ENCODE measurements at places on chromosomes 6 and 20.

DNA sequence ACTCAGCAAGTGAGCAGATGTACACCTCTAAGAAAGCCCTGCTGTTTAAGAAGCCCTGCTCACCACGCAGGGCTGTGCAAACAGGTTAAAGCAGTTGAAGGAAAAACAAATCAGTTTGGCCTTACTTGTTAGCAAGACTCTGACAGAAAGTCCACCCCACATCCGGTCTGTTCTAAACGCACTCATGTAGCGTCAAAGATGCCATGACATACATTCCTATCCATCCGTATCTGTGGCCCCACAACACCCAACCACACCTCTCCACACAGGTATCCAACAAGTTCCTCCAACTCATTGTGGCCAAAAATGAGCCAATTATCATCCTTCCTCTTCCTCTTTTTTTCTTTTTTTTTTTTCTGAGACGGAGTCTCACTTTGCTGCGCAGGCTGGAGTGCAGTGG, 22.8 kb upstream of the RAB22A start:
- no peak for DNase-seq

DNA sequence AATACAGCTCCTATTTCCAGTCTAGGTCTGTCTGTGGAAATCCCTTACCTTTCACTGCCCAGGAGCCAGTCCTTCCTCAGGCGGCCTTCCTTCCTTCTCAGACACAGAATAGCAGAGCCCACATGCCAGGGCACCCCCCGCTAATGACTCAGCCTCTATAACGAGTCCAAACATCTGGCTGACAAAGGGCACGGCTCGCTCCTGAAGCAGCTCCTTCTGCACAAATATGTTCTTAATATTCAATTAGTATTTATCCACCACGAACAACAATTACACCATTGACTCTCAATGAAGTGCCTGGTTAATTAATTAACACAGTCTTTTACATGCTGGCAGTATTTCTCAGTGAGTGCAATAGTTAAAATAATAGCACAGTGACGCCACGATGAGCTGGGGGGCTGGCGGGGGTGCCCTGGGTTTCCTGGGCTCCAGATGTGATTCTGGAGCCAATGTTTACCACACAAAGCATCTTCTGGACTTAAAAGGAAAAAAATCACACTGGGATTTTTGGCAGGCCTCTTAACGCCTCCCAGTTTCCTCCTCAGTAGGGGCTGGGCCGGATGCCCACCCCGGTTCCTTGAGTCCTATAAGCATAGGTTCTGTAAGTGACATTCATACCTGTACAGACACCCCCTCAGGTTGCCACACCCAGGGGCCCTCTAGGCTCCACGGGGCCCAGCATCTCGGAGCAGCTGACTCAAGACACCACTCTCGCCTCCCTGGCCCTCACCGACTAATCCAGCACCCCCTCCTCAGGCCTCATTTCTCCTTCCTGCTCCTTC, 158.6 kb upstream of the MLN start:
- DNase-seq: no peak

GRCh38 chr6:45369870-45370269, 7.9 kb downstream of the SUPT3H start:
- DNase-seq: no peak

DNA sequence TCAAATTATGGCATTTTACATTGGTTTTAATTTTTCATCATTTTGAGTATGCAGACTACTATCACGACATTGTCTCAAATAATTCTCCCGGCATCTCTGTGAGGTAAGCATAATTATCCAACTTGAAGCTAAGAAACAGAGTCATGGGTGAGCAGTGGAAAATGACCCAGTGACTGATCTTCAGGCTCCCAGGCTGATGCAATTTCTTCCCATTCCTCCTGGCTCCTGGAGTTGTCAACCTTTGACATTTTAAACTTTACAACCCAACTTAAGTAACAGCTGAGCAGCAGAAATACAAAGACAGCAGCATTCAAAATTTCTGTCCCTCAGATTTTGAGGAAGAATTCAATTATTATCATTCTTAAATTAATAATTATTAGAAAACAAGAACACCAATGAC, 13.7 kb upstream of the LAMA4 start:
- no peak for DNase-seq

- no peak for DNase-seq
Measured at GRCh38 chr6:70667256-70667710, 400 bp upstream of the SMAP1 start.

- no peak for DNase-seq
Measured at GRCh38 chr6:168129292-168130167, 50.5 kb upstream of the FRMD1 start.

DNA sequence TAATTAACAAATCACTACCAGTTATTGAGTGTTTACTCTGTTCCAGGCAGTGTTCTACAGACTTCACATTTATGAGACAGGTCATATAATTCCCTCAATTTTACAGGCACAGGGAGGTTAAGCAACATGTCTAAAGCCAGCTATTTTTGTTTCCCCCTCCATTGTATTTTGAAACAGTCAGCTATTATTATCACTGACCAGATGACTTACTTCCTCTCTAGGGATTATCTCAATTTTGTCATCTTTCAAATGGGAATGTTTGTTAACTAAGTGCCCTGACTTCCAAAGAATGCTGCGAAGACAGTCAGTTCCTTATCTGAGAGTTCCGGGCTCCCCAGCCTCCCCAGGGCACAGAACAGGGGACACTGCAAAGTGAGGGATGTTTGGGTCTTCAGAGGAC, 5.6 kb upstream of the CNPY3 start:
- DNase-seq: no peak

DNA sequence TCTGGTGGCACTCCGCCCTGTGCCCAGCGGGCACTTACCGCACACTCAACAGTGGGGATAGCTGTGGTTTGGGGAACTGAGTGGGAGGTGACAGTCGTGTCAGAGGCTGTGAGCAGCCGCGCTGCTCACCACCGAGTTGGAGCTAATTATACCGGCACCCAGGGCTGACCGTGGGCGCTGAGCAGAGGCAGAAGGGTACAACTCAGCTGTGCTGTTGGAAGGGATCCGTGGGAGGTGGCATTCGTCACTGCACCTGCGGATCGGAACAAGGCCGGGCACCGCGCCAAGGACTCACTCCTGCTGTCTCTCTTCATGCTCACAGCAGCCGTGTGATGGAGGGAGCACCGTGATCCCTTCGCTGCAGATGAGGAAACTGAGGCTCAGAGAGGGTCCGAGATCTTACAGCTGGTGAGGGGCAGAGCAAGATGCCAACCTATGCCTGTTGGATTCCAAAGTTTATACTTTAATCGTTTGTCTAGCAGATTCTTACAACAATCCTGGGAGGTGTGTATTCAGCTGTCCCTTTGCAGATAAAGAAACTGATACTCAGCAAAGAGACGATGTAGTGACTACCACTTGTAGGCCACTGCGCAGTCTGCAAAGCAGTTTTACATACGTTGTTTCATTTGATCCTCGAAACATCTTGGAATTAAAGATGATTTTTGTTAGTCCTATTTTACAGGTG, 713 bp upstream of the ELMO2 start:
- no peak for DNase-seq

DNA sequence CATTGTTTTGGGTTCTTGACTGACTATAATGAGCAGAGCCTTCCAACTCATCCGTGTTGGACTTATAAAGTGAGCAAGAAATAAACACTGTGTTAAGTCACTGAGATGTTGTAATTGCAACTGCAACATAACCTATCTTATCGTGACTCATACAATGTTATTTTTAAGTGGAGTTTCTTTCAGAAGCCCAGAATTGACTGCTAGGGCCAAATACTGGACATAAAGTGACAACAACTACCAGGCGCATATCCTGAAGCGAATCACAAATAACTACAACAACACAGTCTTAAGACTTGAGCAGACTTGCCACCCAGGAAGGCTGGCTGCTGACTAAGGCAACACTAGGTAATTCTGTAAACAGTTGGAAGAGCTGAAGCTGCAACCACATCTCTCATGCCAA, 326.6 kb downstream of the COL12A1 start:
- DNase-seq: peak; percentile 79

GRCh38 chr20:24842918-24843715, 106.0 kb upstream of the CST7 start:
- DNase-seq: no peak

DNA sequence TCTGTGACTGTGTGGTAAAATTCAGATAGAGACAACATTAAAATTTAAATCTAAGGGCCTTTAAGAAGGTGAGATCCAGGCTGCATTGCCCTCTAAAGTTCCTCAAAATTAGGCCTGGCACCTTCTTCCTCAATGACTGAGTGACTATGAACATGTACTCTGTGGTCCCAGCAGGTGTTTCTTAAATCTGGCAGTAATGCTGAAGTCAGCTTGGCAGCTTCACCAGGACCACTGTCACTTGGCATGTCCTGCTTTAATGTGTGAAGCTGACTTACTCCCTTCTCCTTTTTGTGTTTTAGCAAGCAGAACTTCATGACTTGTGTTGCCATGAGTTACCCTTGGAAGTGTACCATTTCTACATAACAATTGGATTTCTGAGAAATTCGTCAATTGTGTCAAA, 141.7 kb downstream of the NKAIN2 start:
- no peak for DNase-seq

DNA sequence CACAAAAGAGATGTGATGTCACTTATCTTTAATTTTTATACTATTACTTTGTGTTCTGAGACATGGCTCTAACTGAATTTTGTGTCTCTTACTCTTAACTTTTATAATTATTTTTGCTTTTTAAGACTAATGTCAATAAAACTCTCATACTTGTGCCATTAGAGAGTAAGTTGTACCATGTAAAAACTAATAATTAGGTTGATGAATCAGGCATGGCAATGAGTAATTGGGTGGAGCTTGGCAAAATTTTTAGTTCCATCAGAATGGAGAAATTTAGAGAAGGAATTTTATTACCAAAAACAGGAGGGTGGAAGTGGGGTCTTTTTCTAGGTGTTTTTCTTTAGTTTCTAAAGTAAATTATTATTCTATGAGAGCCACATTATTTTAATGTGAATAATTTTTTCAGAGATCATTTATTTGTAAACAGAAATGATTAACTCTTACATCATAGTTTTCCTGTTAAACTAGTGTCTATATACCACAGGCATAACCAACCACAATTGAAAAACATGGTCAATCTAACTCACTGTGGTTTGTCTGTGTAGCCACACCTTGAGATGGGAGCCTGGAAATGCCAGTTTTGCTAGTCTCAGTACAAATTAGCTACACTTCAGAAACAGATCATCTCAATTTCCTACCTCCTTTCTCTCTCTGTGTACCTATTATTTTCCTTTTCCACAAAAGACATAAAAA, 51.8 kb downstream of the ELOVL4 start:
- DNase-seq: no peak

- DNase-seq: no peak
Measured at GRCh38 chr20:35181731-35182130, 9.9 kb downstream of the PROCR start.

GRCh38 chr6:113697632-113698410, 159.3 kb upstream of the MARCKS start:
- peak; percentile 72 for DNase-seq

DNA sequence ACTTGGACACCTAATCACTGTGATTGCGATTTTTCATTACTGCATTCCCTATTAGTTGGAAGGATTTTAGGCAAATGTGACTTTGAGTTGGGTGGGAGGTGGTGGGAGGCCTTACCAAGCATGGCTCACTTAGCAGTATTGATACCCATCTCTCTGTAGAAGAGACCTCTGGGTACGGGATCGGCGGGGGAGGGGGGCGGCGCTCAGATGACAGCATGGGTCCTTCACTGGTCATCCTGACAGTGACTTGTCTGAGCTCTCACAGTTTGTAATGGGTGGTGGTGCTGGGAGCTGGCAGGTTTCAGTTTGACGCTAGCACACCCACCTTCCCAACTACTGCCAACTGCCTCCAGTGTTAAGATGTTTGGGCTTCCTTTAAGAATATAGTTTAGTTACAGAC, 231.4 kb downstream of the ARID1B start:
- no peak for DNase-seq

- DNase-seq: no peak
Measured at GRCh38 chr20:51800060-51800871, 2.1 kb downstream of the SALL4 start.

Data from AG04449 (cell line).